ENCODE measurements at places on chromosomes 7 and 10.

- DNase-seq: no peak
Observed at GRCh38 chr10:23818484-23818883, 379.6 kb downstream of the OTUD1 start.

DNA sequence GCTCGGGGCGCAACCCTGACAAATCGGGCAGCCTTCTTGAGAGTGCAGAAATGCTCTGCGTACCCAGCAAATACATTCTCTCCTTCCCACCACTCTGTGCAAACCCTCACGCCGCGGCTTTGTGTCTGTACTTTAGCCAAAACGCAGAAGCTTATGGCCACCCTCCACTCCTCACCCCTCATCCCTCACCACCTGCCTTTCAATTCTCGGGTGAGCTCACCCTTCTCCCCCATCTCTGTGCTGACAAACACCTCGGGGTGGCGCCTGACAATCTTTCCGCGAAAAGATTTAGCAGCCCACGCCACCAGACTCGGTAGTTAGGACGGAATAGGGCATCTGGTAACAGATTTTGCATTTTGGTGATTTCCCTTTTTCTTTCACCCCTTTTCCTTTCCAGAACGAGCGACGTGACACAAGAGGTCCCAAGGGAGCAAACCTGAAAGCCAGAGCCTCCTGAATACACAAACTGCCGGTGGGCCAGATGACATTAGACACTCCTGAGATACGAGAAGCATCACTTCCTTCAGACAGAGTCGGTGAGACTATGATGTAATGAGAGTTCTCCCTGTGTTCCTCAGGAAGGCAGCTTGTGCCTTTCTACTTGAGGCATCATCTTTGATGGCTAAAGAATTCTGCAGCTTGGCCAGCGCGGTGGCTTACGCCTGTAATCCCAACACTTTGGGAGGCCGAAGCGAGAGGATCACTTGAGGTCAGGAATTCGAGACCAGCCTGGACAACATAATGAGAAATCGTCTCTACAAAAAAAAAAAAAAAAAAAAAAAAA, 671 bp upstream of the ATAD1 start:
- DNase-seq: peak; percentile 74

DNA sequence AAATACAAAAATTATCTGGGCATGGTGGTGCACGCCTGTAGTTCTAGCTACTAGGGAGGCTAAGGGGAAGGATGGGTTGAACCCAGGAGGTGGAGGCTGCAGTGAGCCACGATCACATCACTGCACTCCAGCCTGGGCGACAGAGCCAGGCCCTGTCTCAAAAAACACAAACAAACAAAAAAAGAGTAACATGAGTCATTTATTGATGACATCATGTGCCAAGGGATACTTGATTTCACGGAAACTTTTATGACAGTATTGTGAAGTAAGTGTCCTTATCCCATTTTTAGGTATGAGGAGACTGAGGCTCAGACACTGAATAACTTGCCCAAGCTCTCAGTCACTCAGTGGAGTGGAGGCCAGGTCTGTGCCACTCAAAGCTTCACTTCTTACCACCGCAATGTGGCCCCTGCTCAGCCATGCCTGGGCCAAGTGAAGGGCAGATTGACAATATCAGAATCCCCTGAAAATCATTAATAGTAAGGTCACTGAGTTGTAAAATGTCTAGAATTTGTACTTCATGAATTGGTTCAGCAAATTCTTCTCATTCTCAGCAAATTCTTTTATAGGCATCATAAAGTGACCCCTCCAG, 36.5 kb downstream of the EMX2 start:
- no peak for DNase-seq

DNA sequence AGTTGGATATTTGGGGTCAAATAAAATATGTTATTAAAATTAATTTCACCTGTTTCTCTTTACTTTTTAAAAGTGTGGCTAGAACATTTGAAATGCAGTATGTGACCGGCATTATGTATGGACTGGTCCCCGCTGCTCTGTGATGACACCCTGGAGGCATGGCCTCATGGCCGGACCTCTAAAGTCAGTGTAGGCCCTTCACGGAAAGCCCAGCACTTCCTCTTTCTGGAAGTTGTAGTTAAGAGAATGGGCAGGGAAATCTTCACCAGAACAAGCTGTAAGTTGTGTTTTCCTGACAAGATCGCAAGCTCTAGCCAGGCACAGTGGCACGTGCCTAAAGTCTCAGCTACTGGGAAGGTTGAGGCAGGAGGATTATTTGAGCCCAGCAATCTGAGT, 38.3 kb upstream of the SRGN start:
- DNase-seq: no peak

DNA sequence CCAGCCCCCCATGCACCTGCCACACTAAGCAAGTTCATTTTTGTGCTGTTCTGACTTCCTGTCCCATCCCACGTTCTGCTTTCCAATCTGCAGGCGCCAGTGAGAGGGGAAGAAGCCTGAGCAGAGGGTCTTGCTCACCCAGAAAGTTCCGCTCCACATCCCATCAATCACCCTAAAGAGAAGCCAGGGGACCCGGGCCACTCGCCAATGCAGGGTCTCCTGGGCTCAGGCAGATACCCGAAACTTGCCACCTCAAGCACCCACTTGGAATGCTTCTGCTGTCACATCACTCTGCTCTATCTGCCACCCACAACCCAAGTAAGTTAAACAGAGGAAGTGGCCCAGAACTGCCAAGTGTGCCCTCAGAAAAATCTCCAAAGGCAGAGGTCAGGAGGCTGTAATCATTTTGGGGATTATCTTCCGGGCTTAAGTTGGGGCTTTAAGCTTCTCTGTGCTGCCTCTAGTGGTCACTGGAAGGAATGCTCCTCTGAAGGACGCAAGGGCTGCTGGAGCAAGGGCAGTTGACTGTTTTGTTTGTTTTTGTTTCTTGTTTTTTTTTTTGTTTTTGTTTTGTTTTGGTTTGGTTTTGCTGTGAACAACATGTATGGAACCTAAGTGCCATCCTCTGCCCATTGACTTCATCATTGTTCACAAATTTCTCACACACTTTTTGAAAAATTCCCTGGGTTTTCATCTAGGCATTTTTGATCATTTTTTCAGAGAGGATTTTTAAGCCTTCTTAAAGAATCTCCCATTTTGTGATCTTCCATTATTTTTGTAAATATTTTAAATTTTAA, 25.5 kb downstream of the PRR15 start:
- DNase-seq: peak; percentile 8

DNA sequence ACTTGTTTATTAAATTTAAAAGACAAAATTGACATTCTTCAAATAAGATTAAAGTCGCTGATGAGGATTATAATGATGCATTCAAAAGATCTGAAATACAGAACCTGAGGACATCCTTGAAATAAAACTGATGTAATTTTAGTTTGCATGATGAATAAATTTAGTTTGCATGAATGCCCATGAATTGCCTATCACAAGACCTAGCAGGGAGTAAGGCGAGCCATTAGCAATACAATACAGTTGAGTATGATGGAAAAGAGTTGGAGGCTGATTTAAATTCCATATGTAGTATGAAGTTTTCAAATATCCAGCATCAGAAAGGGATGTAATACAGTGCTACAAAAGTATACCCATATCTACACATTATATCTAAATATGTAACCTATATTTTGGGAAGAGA, 321.3 kb downstream of the CACNA2D1 start:
- no peak for DNase-seq

GRCh38 chr7:45606050-45606449, 31.9 kb downstream of the ADCY1 start:
- DNase-seq: no peak

DNA sequence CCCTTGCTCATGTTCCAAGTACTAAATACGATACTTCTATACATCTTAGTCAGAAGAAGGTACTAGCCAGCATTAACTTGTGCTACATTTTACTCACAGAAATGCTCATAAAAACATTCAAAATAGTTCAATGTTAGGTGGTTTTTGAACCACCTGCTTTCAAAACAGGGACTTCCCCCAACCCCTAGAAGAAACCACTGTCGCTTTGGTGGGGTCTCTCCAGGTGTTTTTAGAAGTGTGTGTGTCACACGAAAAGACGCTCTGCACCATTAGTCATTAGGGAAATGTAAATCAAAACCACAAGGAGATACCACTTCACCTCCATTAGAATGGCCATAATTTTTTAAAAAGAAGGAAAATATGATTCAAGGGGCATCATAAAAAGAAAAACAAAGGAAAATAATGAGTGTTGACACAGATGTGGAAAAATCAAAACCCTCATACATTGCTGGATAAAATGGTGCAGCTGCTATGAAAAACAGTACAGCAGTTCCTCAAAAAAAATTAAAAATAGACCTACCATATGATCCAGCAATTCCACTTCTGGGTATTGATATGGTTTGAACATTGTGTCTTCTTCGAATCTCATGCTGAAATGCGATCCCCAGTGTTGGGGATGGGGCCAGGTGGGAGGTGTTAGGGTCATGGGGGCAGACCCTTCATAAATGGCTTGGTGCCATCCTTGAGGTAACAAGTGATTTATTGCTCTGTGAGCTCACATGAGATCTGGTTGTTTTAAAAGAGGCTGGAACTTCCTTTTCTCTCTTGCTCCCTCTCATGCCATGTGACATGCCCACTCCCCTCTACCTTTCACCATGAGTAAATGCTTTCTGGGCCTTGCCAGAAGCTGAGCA, 74.2 kb downstream of the MALSU1 start:
- peak; percentile 78 for DNase-seq

DNA sequence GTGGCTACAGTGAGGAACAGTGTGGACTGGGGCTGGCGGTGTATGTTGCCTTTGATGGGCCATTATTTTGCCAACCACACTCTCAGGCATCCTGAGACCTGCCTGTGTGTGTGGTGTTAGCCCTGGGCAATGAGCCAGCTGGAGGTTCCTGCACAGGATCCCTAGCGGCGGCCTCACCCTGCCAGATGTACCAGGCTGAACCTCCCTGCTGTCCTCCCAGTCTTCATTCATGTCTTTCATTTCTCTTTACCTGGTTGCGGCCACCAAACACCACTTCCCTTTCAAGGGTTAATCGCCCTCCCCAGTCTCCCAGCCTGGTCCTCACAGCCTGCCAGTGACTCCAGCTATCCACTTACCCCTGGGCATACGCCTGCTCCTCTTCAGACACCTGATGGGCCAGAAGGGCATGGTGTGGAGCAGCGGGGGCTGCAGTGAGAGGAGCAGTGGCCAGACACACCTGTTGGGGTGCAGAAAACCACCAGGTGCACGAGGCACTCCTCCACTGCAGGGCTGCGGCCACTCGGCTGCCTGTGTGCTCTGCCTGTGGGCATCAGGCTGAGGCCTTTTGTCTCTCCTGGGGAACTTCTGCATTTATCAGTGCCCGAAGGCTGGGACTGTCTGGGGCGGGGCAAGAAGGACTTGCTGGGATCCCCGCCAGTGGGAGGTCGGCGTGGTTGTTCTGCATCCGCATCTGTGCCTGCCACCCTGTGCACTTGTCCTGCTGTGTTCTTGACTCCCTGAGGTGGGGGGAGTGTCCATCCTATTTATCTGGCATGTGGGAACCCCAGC, 111.6 kb downstream of the ARHGAP22 start:
- DNase-seq: no peak

DNA sequence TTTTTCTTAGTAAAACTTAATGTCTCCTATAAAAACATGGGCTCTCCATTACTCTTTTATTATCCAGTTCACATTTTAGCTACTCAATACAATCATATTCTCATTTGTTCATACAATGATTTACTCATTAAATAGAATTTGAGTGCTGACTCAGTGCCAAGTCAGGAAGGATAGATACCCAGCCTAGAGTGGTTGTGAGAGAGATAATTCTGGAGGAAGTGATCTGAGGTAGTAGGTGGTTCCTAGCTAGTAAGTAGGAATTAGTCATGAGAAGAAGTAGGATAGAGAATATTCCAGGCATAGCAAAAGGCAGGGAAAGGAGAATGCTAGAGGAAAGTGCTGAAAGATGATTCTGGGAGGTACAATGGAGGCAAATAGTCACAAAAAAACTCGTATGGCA, 133.5 kb upstream of the MBL2 start:
- DNase-seq: no peak

DNA sequence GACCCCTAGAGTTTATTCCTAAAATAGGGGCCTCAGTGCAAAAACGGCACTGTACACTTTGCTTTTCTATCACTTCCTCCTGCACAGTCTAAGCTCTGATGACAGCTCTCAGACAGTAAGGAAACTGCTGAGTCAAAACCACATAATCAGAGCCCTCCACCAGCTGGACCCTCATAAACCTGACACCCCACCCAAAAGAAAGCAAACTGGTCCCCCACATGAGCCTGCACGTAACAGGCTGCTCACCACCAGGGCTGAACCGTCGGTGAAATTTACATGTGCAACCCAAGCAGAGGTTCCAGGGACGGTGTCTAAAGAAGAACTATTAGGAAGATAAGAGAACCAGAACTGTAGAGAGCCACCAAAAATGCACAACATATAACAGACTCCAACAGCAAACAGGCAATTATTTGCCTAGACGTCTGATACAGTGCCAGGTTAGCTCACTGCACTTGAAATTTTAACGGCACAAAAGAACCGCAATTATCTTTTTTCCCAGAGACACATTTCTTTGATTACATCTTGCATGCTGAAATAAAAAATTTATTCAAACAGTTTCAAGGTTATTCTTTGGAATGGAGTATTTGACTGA, 19.6 kb downstream of the SGMS1 start:
- no peak for DNase-seq

GRCh38 chr7:140476698-140477261, 2.5 kb downstream of the MKRN1 start:
- no peak for DNase-seq

GRCh38 chr7:3174515-3175284, 126.4 kb upstream of the SDK1 start:
- DNase-seq: no peak

GRCh38 chr7:50832744-50833143, 50.0 kb upstream of the GRB10 start:
- peak; percentile 14 for DNase-seq

DNA sequence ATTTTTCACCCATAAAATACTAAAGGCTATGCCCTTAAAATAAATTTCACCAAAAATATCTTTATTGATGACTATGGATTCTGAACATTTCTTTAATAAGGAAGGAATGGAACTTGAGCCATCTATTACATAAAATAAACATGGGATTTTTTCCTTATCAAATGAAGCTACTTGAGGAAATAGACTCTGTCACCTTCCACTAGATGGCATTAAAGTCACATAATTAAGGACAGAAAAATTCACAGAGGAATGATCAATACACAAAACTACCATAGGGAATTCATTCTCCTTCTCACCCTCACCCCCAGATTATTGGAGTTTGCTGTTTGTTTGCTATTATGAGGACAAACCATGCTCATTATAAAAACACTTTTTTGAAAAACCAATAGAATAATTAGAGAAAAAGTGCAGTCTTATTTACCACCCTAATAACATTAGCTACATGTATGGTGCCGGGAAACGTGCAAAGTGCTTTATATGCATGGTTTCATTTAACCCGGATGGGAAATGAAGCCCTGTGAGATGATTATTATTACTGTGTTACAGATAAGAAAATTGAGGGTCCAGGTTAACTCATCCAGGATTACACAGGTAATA, 21.1 kb upstream of the FOXI2 start:
- DNase-seq: no peak
